ENCODE measurements at places on chromosomes 11 and 22. TPM values are rescaled to one million over a fixed set of nuclear protein-coding genes. Genes with fewer than 3 reads are reported as not detected.

C1QTNF5 gene
- total RNA-seq, result 8.0 TPM

NLRP10 gene
- total RNA-seq, result not detected

ZNRF3 gene
- 35.4 TPM for total RNA-seq

DNA sequence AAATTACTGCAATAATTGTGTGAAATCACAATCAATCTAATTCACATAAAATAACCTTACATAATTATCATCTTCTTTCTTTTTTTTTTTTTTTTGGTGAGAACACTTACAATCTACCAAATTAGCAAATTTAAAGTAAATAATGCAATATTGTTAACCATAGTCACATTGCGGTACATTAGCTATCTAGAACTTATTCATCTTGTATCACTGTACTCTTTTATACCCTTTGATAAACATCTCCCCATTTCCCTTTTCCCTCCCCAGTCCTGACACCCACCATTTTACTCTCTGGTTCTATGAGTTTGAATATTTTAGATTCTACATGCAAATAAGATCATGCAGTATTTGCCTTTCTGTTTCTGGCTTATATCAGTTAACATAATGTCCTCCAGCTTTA lies 24.0 kb upstream of the PRAME start:
- H3K27ac ChIP-seq, result no peak overlapping the region
- no peak for DNase-seq
- no peak overlapping the region for H3K4me3 ChIP-seq

DNA sequence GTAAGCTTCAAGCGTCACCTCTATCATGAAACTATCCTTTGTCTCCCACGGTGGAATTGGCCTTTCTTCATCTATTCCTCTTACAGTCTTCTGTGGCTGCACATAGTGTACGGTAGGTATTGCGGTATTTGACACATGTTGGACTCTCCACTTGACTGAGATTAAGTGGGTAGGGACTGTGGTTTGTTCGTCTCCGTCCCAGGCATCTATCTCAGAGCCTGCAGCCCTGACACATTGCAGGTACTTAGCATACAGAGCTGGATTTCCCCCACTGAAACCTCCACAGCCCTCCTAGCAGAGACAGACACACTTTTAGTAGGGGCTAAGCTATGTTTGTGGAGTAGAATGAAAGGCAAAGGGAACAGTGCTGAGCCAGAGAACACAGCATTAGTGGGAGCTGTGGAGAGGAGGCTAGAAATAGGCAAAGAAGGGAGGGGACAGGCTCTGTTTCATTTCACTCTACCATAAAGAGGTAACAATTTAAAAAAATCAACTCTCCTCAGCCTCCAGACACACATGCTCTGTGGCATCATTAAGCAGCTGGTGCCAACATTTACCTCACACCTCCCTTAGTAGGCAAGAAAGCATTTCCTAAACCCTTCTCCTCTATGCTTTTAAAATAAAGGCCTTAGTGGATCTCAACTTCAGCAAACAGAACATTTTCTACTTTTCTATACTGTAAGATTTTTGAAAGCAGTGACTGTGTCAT lies 277.5 kb downstream of the KIRREL3 start:
- no peak for DNase-seq
- H3K4me3 ChIP-seq, result no peak overlapping the region
- H3K27me3 ChIP-seq, result peaks cover 14% of the 10 kb centered on the region
- no peaks in the 10 kb centered on the region for H3K4me1 ChIP-seq
- no peak overlapping the region for H3K27ac ChIP-seq
- no peaks in the 10 kb centered on the region for H3K36me3 ChIP-seq

DNA sequence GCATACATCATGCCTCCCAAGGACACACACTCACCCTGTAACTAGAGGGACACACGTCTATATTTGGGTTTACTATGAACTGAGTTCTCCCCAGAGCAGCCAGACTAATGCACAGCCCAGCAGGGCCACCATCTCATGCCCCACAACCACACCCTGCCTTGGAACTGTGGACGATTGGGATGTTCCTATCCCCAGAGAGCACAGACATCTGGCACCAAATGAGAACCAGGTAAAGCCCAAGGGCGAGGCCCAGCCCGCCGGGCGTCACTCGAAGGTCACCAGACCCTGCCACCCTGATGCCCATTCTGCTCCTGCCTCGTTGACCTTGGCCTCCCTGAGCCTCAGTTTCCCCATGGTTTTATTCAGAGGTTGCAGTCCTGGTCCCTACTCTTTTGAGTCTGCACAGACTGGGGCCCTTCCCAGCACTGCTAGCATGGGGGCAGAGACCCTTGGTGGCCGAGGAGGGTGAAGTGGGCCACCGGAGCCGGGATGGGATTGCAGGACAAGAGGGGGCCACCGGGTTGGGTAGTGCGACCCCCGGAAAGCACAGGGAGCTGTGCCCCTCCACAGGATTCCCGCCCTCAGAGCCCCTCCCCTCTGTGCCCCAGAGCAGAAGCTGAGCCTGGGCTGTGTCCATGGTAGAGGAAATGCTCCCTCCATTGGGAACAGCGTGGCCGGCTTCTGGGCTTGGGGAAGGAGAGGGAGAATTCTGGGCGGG lies 56.8 kb downstream of the IGLL5 start:
- no peak for DNase-seq
- H3K27me3 ChIP-seq, result no peaks in the 10 kb centered on the region
- H3K36me3 ChIP-seq, result no peaks in the 10 kb centered on the region
- H3K27ac ChIP-seq, result no peak overlapping the region

DNA sequence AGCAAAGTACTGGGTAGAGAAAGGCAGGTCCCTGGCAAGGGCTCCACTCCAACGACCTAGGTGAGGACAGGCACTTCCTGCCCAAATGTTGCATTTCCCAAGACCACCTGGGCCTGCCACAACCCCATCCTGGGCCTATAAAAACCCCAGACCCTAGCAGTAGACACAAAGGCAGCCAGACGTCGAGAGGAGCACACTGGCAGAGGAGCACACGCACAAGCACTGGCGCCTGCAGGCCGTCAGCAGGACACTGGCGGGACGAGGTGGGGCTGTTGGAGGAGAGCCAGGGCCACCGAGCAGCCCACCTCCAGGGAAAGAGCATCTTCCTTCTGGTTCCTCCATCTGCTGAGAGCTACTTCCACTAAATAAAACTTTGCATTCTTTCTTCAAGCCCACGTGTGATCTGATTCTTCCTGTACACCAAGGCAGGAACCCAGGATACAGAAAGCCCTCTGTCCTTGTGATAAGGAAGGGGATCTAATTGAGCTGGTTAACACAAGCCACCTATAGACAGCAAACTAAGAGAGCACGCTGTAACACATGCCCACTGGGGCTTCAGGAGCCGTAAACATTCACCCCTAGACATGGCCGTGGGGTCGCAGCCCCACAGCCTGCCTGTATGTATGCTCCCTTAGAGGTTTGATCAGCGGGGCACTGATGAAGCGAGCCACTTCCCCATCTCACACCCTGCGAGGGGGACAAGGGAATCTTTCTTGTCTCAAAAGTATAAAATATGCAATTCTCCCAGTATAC lies 89.7 kb upstream of the MTMR2 start:
- no peak overlapping the region for H3K27ac ChIP-seq
- DNase-seq, result no peak
- H3K4me1 ChIP-seq, result peaks cover 4% of the 10 kb centered on the region
- H3K36me3 ChIP-seq, result no peaks in the 10 kb centered on the region

GRCh38 chr11:962688-963087 lies 37.0 kb downstream of the AP2A2 start:
- peaks cover 19% of the 10 kb centered on the region for H3K36me3 ChIP-seq
- no peak overlapping the region for H3K4me3 ChIP-seq
- H3K27me3 ChIP-seq, result no peaks in the 10 kb centered on the region
- DNase-seq, result no peak
- H3K27ac ChIP-seq, result no peak overlapping the region

Data from cardiac muscle cell (in vitro differentiated cells and primary cell).